ENCODE measurements at places on chromosomes 16 and 17.

DNA sequence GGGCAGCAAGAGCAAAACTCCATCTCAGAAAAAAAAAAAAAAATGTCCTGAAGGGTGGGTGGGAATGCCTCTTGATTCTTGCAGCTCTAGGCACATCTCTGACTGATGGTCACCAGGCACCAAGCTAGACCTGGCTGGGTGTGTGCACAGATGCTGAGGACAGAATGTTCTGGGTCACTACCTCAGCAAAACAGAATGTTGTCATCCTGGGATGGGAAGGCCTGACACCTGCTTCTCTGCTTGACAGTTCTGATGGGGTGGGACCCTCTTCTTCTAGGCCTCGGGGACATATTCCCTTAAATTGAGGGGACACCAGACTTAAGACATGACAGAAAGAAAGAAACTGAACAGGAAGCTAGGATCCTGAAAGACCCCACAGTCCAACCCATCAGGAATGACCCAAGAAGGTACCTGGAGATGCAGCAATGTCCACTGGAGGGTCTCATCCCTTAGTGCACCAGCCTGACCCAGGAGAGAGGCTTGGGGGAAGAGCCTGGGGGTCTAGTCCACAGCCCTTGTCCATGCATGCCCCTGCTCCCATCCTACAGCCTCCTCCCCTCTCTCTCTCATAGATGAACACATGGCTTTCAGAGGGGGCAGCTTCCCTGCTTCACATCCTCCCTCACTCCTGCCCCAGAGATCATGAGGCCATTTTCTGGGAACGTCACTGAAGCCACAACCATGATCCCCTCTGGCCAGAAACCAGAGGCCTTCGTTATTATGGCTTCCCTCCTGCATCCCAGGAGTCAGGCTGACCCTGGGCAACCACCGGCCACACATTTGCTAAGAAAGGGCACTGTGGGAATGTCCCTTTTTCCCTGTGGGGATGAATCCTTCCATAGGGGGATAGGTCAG is 3.8 kb upstream of the STAT5B start:
- no peak for DNase-seq

GRCh38 chr17:30905742-30906100 is 317 bp downstream of the TEFM start:
- no peak for DNase-seq

GRCh38 chr17:65246252-65246651 is 109.1 kb downstream of the RGS9 start:
- DNase-seq, result no peak

- DNase-seq, result no peak
These were observed 16.8 kb downstream of the TMEM94 start for GRCh38 chr17:75473246-75473645.

GRCh38 chr16:52191531-52192134 is 355.3 kb downstream of the TOX3 start:
- peak; percentile 36 for DNase-seq

DNA sequence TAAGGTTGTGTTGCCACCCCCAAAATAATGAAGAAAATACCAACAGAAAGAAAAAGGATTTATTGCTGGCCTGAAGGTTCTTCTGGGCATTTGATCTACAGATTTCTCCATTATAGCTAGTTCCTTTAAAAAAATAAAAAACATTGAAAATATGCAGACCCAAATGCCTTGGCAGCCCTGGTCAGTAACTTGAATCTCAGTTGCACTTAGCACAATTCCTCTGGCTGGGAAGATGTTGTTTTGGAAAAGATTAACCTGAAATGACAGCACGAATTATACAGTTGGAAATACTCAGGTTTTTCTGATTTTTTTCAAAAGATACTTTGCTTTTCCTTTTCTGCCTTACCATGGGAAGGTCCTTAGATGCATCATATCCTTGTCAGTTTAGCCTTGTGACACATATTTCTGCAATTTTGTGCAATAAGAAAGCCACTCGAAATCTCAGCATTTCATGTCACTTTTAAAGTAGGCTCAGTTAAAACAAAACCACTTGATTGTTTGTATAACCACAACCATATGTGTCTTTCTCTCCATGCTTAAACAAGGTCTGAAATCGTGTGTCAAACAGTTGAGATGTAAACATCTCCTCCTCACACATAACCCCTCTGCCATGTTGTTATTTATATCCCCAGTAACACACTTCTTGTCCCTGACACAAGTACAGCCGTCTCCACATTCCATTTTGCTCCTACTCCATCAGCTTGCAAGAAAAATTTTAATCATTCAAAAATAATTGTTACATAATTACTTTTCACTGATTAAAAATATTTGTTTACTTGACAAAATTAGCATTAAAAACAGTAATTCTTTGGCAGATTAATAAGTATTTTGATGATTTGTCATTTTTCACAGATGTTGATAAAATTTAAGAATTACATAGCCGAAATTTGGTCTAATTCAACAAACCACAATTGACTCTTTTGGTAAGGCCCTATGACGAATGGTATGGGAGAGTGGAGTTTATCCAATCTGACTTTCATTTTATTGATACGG is 61.1 kb downstream of the SIAH1 start:
- DNase-seq, result no peak

DNA sequence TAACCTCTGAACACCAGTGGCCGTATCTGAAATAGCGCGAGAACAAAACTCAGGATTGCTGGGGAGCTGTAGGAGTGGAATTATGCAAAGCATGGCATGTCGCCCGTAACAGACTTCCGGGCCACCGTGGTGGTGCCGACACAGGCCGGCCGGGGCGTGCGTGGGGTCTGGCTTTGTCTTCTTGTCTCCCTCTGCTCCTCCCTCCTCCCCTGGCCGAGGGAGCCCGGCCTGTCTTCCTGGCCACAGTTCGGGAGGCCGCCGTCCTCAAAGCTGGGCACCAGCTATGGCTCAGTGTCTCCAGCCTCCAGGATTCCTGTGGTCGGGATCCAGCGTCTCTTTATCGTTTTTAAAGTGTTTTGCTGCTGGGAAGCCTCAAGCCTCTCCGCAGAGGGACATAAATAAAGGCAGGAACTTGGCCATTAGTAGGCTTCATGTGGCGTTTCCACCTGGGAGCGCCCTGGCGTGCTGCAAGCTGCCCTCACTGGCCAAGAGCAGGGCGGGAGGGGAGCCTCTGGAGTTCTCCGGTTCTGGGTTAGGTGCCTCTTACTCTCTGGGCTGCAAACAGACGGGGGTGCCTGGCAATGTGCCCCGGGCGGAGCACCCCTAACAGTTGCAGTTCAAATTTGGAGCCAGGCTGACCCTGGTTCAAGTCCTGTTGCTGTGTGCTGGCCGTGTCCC is 22.0 kb upstream of the NPTX1 start:
- DNase-seq, result no peak

DNA sequence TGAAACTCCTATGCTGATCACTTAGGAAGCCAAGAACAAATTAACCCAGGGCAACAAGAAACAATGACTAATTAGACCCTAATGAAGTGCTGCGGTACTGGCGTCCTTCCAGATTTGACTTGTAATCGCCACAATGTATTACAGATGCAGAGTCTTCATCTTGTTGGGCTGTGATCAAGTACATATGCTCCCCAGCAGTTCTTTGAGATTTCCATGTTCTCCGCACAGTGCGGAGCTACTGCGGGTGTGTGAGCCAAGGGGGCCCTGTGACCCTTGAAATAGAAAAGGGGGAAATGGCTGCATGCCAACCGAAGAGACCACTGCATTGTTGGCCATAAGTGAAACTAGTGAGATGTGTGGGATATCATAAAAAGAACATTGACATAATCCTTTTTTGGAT is 469.9 kb downstream of the MAF start:
- no peak for DNase-seq

- no peak for DNase-seq
These were observed 45.7 kb upstream of the MRC2 start for GRCh38 chr17:62581764-62582163.

GRCh38 chr17:35295686-35296085 is 52.8 kb downstream of the SLFN5 start:
- no peak for DNase-seq

DNA sequence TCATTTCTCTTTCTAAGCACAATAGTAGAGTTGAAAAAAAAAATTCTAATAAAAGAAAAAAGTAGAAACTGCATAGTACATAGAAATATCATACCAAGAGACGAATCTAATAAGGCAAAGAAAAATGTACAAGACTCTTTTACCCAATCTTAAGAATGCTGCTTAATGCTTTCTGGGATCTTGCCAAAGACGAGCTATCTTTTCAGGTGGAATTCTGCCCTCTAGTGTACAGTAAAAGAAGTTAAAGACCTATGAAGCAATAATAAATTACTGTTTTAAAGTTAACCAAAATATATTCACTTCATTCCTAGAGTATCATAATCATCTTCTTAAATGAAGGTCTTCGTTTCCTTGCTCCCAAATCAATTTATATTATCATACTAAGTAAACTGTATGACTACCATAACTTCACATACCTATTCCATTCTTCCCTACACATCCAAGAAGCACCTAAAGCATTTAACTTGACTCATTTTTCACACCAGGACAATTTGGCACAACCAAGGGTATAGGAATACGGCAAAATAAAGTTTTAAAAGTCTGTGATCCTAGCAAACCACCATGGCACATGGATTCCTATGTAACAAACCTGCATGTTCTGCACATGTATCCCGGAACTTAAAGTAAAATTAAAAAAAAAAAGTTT is 47.7 kb downstream of the CFDP1 start:
- DNase-seq, result no peak

DNA sequence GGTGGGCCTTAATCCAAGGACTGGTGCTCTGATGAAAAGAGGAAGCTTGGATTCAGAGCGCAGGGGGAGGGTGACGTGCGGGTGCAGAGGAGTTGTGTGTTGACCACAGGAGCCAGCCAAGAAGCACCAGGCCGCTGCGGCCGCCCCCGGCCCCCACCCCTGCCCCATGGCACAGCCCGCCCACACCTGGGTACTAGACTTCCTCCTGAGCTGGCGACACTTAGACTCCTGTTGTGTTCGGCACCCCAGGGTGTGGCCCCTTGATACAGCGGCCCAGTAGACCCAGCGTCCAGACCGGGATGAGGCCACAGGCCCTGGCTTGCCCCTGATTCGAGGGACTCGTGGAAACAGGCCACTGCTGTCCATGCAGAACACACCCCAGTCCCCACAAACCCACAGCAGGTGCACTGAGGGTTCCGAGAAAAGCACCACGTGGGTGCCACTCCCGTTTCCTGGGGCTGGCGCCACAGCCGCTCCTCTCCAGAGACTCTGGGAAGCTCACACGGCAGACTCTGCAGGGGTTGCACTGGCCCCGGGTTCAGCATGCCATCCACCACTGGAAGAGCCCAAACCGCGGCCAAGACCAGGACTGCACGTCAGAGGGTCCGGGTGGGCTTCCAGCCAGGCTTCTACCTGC is 5.7 kb upstream of the SNAI3 start:
- DNase-seq, result no peak

DNA sequence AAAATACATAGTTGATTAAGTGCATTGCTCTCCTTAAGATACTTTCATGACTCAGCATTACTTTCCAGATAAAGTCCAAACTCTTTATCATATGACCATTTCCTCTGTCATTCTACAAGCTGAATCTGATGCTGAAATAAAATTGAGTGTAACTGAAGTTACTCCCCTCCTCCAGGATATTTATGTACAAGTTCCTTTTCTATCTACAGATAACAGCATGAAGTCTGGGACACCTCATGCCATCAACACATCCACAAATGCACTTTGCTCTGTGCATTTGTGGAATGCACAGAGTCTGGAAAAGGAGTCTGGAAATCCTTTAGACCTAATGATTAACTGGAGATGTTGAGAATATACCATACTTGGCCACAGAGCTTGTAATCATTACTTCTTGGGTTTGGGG is 60.5 kb downstream of the ACSM2B start:
- DNase-seq, result no peak

DNA sequence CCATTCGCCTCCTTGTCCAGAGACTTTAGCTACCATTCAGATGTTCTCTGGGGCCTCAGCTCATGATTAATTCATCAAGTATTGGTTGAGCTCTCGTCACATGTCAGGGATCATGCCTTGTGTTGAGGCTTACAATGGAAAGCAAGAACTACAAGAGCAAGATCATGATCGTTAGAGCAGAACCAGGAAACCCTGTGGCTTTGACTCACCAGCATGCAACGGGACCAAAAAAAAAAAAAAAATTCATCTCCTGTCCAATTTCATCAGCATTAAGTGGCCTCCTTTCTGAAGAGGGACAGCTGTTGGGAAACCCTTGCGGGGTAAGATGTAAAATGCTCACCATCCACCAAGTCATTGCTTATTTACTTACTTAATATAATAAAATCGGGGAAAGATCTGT is 12.1 kb upstream of the USP10 start:
- DNase-seq, result no peak

GRCh38 chr17:42329025-42329976 is 41.0 kb downstream of the STAT5A start:
- DNase-seq, result no peak

- DNase-seq, result no peak
These were observed 4.4 kb upstream of the ACTG1 start for GRCh38 chr17:81517009-81517338.

DNA sequence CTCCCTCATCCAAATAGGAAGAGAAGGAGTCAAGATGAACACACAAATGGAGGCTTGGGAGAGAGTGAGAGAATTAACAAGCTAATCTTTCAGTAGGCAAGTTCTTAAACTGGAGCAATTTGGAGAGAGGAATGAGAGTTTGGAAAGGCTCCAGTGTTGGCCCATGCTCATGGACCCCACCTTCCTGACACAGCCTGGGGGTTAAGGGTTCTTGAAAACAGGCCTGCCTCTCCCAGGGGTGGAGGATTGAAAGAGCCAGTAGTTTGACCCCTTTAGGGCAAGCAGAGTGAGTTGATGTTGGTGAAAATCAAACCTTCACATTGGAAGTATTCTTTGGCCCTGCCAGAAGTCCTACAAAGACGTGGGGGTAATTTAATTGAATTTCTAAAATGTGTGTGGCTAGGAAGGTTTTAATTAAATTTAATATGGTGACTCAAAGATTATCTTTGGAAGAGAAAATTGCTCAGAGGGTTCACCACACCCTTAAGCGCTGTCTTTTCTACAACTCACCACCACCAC is 5.8 kb downstream of the HOXB3 start:
- no peak for DNase-seq

GRCh38 chr17:1414001-1414574 is 14.1 kb upstream of the YWHAE start:
- no peak for DNase-seq

GRCh38 chr16:88804552-88805339 is 1.2 kb downstream of the CDT1 start:
- no peak for DNase-seq

GRCh38 chr16:5205361-5206040 is 107.9 kb upstream of the EEF2KMT start:
- DNase-seq, result no peak

- no peak for DNase-seq
These were observed 30.8 kb upstream of the DHX40 start for GRCh38 chr17:59534583-59534982.

DNA sequence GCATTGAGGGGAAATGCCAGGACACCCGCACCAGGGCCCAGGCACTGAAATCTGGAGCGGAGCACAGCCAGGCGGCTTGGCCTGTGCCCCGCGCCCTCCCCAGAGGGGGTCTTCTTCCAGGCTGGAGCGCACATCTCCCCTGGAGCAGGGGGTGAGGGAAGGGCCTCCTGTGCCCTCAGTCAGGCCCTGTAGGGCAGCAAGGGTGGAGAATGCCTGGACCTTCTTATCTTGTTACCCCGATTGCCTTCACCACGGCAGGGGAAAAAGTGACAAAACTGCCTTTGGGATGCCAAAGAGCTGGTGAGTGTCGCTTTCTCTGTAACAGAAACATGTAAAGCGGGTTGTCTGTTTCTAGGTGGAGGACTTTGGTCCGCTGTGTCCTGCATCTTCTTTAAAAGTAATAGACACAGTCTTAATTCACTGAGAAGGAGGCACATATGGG is 48.3 kb upstream of the BAHCC1 start:
- DNase-seq, result no peak

Data from activated T-cell treated with anti-CD3 and anti-CD28 coated beads for 1 hour (primary cell).